CD4-positive, CD25-positive, alpha-beta regulatory T cell (primary cell): ENCODE measurements at places on chromosomes 6 and 20. TPM values are rescaled to one million over a fixed set of nuclear protein-coding genes. Genes with fewer than 3 reads are reported as not detected.

DNA sequence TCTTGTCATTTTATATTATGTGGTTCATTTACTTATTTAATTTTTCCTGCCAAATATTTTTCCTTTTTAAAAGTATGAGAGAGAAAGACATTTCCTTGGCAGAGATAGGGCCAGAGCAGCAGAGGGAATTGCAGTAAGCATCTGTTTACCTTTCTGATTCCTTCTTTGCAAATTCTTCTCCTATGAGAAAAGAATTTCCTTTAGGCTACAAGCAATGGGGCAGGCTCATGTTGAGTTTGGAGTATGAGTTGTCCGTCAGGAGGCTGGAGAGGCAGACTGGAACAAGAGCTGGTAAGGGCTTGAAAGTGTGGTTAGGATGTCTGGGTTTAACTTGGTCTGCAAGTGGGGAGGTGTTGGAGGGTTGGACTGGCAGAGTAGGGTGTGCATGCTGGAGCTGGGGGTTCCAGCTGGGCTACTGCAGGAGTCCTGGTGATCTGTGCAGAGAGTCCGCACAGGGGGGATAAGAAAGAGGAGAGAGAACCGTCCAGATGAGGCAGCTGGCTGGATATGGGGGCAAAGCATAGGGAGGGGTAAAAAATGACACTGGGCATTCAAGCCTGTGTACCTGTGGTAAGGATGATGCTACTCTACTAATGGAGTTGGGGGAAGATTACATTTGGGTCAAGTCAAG is 19.7 kb downstream of the TIAM2 start:
- no peak overlapping the region for H3K27ac ChIP-seq

DNA sequence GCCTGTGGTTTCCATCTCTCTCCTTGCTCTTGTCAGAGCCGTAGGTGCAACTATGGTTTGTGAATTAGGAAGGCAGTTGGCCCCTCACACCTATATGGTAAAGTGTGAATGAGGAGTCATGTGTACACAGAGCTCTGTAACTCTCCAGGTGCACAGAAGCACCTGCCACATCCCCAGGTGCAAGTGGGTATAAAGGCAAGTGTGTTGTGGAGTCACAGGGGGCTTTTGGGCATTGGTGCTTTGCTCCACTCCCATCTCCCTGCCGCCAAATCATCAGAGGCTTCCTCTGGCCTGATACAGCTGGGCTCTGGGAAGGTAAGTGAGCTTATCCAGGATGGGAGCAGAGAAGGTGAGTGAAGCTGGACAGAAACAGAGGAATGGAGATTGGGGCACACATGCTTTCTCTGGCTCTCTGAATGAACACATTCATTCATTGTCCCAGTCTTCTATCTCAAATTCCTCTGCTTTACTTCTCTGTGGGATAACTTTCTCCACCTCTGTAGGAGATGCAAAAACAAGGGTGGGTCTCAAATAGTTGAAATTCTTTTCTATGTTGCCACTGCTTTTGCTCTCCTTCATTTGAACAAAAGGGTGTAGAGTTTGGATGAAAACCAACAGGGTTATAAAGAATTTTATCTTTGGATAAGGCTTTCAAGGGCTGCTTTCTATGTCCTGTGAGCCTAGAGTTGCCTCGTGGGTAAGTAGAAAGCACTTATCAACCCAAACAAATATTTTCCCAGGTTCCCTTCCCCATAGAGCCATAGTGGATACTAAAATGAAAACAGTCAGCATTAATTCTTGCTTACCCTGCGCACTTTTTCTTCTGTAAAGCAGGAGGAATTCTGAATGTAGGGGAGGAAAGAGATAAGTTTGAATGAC is 45.0 kb upstream of the RIPOR2 start:
- H3K27ac ChIP-seq, result no peak overlapping the region
- H3K4me1 ChIP-seq, result peaks cover 20% of the 10 kb centered on the region
- DNase-seq, result no peak
- peaks cover 24% of the 10 kb centered on the region for H3K36me3 ChIP-seq
- H3K4me3 ChIP-seq, result no peak overlapping the region
- no peaks in the 10 kb centered on the region for H3K27me3 ChIP-seq

- no peak overlapping the region for H3K27ac ChIP-seq
- H3K4me3 ChIP-seq, result no peak overlapping the region
- peaks cover 3% of the 10 kb centered on the region for H3K27me3 ChIP-seq
- no peak for DNase-seq
Measured at GRCh38 chr20:1204576-1204975, 1.3 kb downstream of the C20orf202 start.

DNA sequence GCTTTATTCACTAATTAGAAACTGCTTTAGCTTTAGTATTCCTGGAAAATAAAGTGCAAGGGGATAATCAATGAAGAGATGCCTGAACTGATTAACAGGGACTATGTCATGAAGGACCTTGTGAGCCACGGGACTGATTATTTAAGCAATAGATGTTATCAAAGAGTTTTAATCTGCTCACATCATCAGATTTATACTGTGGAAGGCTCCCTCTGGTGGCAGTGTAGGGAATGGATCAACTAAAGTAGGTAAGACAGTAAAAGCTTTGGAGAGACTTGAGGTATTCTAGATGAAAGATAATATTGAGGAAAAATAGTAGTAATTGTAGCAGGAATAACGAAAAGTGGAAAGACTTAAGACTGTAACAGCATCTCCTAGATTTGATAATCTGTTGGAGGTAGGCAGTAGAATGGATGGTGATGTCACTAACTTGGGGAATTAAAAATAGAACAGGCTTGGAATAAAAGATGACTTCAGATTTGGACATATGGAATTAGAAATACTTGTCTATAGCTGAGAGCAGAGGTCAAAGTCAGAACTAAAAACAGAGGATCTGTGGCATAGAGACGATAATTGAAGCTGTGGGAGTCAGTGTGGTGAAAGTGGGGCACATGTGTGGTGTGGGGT is 80.3 kb upstream of the HTR1E start:
- no peaks in the 10 kb centered on the region for H3K27me3 ChIP-seq
- H3K27ac ChIP-seq, result no peak overlapping the region
- no peaks in the 10 kb centered on the region for H3K4me1 ChIP-seq
- DNase-seq, result no peak

DNA sequence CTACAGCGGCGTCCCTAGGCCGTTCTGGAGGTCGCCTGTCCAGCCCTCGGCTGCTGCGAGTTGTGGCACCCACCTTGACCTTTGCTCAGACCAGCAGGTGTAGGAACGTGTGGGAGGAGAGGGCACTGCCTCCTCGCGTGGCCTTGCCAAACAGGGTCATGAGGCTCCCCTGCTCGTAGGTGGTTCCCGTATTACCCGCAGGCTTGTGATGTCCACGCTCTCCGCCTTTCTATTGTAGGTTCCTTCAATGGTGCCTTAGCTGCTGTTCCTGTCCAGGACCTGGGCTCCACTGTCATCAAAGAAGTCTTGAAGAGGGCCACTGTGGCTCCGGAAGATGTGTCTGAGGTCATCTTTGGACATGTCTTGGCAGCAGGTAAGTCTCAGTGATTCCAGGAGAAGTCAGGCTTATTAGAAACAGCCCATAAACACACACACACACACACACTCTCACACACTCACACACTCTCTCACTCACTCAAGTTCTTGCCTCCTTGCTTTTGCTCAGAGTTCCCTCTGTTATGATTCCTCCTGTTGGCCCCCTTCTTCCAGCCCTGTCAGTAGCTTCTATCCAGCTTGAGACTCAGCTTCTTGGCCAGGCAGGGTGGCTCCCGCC is 942 bp downstream of the ACAT2 start:
- peak overlapping the region; percentile 80 for H3K4me3 ChIP-seq
- peaks cover 16% of the 10 kb centered on the region for H3K4me1 ChIP-seq
- H3K27ac ChIP-seq, result peak overlapping the region; percentile 98
- H3K36me3 ChIP-seq, result peaks cover 27% of the 10 kb centered on the region
- DNase-seq, result no peak
- H3K27me3 ChIP-seq, result no peaks in the 10 kb centered on the region

GRCh38 chr20:22789676-22790075 is 205.3 kb upstream of the FOXA2 start:
- H3K36me3 ChIP-seq, result no peaks in the 10 kb centered on the region
- H3K27me3 ChIP-seq, result no peaks in the 10 kb centered on the region
- H3K4me1 ChIP-seq, result no peaks in the 10 kb centered on the region

- no peak for DNase-seq
- H3K4me3 ChIP-seq, result no peak overlapping the region
- no peaks in the 10 kb centered on the region for H3K27me3 ChIP-seq
- H3K27ac ChIP-seq, result peak overlapping the region; percentile 48
- peaks cover 53% of the 10 kb centered on the region for H3K4me1 ChIP-seq
- H3K36me3 ChIP-seq, result peaks cover 16% of the 10 kb centered on the region
Measured at GRCh38 chr6:37487591-37488380, 11.9 kb downstream of the CCDC167 start.

DNA sequence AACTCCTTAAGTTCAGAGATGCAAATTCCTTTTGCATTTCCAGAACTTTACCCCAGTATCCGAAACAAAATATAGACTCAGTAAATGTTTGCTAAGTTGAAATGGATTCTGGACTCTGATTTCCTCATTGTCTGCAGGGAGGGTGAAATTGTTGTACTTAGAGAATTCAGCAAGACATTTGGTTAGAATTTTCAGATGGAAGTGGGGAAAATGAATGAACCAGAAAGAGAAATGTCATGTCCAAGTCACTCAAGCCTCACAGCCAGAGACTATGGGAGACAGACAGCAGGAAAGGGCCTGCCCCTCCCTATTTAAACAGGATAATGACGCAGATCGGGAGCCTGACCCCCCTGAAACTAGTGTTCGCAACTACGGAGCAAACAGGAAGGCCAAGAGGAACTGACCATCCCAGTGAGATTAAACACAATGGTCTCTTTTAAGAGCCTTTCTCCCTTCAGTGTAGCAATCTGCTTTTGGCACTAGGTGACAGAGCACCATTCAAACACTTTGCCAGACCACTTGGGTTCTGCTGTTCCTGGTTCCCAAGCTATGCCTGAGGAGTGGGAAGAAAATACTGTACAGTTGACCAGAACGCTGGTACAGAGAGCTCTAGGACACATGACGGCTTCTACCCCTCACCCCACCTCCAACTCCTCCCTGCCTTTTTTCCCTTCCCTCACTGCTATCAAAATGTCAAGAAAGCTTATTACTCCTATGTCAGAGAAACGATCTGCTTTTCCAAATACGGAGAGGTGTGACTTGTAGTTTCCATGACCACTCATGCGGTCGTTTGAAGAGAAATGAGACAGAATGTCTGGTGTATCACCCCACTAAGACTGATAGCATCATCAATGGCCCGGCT is 13.7 kb downstream of the NEDD9 start:
- no peak for DNase-seq
- H3K36me3 ChIP-seq, result peaks cover 11% of the 10 kb centered on the region
- H3K4me1 ChIP-seq, result peaks cover 27% of the 10 kb centered on the region
- H3K27me3 ChIP-seq, result no peaks in the 10 kb centered on the region

DNA sequence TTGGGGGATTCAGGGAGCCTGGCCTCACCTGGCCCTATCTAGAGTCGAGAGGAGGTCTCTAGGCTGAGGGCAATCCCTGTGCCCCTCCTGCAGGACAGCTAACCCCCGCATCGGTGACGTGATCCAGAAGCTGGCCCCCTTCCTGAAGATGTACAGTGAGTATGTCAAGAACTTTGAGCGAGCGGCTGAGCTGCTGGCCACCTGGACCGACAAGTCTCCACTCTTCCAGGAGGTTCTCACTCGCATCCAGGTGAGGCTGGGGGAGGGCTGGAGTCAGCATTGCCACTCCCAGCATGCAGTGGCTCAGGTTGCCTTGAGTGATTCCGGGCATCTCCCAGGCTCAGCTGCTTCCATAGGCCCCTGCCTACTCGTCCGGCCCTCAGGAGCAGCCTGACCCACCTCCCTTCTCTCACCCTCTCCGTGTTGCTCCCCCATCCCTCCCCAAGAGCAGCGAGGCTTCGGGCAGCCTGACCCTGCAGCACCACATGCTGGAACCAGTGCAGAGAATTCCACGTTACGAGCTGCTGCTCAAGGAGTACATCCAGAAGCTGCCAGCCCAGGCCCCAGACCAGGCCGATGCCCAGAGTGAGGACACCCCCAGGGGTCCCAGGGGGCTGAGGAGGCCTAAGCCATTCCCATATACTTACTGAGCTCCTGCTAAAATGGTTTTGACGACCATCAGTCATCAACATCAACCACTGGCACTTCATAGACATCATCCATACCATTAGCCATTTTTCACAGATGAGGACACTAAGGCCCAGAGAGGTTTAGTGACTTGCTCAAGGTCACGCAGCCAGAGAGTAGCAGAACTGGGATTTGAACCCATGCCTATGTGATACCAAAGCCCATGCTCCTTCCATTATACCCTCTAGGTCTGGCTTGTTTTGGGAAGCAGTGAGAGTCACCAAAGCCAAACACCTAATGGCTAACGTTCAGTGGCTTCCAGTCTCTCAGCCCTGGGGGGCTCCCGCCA is 8.3 kb downstream of the FGD2 start:
- H3K36me3 ChIP-seq, result no peaks in the 10 kb centered on the region
- no peak overlapping the region for H3K4me3 ChIP-seq
- no peaks in the 10 kb centered on the region for H3K27me3 ChIP-seq
- H3K4me1 ChIP-seq, result peaks cover 11% of the 10 kb centered on the region

DNA sequence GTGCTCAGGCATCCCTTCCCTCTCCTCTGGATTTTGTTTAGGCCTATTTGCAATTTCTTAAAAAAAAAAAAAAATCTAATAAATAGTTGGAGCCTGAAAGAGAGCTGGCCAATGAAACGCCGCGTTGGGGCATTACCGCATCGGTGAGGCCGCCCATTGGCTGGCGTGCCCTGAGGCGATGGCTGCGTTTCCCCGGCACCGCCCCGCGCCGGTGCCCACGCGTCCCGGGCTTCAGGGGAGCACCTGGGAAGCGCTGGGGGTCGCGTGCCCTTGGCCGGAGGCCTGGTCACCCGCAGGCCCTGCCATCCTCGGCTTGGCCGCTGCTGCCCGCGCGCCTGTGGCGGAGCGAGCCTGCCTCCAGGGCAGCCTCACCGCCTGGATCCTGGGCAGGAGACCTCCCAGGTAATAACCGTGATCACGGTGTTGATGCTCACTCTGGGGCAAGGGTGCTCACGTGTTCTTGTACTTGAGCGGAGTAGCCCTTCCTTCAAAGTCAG is 155.4 kb downstream of the NRN1 start:
- H3K27ac ChIP-seq, result no peak overlapping the region
- H3K27me3 ChIP-seq, result no peaks in the 10 kb centered on the region
- DNase-seq, result peak; percentile 57

- no peak overlapping the region for H3K27ac ChIP-seq
- H3K4me1 ChIP-seq, result no peaks in the 10 kb centered on the region
- no peak overlapping the region for H3K4me3 ChIP-seq
- no peaks in the 10 kb centered on the region for H3K27me3 ChIP-seq
Measured at GRCh38 chr6:124753562-124754105, 208.6 kb upstream of the RNF217 start.

DNA sequence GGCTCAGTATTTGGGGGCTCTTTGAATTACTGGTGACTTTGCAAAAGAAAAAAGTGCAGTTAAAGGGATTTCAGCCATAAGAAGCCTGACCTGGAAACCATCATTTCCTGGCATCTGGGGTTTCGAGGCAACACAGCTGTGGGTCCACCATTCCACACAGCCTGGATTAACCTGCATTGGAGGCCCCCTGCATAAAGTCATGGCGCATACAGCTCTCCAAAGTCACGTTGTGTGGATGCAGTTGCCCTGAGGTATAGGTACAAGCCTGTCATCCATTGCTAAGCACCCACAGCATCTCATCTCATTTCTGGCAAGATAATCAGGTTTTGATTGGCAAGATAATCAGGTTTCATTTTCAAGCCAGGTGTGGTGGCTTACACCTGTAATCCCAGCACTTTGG is 54.5 kb upstream of the TAGAP start:
- peak overlapping the region; percentile 55 for H3K4me3 ChIP-seq
- no peaks in the 10 kb centered on the region for H3K27me3 ChIP-seq
- H3K27ac ChIP-seq, result peak overlapping the region; percentile 90
- DNase-seq, result no peak
- H3K36me3 ChIP-seq, result no peaks in the 10 kb centered on the region

CALHM6 gene
- total RNA-seq, result 2.1 TPM

XKR7 gene
- total RNA-seq, result 0.07 TPM

UST gene
- 1.7 TPM for total RNA-seq

ANKRD66 gene
- total RNA-seq, result not detected

HRH3 gene
- total RNA-seq, result not detected

SIRPB1 gene
- total RNA-seq, result 2.4 TPM

PDRG1 gene
- 10.3 TPM for total RNA-seq

BPI gene
- not detected for total RNA-seq
